Posterior vena cava (tissue), 2 donors: ENCODE measurements at places on chromosomes 12 and 14.
A peak's percentile ranks its signal among the peaks of the same experiment; 100 is the strongest.

DNA sequence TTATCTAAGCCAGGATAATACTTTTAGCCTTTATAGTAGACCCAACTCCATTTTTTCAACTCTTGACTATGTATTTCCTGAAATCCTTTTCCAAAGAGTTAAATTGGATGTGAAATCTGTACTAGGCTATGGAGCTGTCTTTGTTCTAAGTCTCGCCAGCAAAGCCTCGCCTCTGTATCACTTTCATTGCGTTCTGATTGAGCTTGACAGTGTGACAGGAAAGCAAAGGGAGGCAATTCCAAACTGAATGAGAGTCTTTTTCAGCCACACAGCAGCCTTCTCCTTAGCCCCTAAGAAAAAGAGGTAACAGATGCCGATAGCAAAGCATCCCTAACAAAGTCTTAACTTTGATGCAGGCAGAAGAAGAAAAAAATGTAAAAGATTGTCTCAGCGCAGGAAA lies 154.6 kb upstream of the OTX2 start:
- no peak for DNase-seq

GRCh38 chr14:89957791-89958190 lies 2.1 kb downstream of the TDP1 start:
- no peak for DNase-seq

DNA sequence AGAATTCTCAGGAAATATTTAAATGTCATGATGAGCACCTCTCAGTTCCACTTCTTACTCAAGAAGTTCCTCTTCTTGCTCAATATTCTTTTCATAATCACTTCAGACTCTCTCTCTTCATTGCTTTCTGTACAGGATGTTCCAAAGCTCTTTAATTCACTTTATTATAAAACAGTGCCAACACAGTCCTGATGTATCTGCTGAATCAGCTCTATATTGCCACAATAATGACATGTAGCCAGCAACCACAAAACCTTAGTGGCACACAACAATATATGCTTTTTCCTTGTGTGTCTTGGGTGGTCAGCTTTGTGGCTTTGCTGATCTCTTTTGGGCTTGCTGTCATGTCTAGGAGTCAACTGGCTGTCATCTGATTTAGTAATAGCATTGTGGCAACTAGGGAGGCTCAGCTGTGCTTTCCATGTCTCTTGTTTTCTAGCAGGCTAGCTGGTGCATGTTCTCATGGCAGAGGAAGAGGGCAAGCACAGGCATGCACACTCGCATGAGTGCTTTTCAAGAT lies 52.8 kb upstream of the SLC2A13 start:
- no peak for DNase-seq

- no peak for DNase-seq
These were observed 473.1 kb downstream of the ETNK1 start for GRCh38 chr12:23098110-23098509.

DNA sequence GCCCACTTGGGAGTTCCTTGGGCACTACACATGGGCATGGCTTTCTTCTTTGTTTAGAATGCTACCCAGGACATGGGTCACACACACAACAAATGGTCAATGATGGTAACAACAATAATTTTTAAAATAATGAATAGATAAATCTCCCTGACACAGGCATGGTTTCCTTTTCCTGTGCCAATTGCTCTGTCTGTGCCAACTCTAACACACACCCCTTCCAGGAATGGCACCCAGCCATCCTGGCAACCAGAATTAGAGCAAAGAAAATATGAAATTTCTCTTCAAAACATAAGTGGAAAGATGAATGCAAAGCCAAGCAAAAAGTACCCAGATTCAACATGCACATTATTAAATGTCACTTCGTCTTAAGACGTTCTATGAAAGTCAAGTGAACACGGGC lies 104.9 kb upstream of the SOX5 start:
- DNase-seq = no peak

DNA sequence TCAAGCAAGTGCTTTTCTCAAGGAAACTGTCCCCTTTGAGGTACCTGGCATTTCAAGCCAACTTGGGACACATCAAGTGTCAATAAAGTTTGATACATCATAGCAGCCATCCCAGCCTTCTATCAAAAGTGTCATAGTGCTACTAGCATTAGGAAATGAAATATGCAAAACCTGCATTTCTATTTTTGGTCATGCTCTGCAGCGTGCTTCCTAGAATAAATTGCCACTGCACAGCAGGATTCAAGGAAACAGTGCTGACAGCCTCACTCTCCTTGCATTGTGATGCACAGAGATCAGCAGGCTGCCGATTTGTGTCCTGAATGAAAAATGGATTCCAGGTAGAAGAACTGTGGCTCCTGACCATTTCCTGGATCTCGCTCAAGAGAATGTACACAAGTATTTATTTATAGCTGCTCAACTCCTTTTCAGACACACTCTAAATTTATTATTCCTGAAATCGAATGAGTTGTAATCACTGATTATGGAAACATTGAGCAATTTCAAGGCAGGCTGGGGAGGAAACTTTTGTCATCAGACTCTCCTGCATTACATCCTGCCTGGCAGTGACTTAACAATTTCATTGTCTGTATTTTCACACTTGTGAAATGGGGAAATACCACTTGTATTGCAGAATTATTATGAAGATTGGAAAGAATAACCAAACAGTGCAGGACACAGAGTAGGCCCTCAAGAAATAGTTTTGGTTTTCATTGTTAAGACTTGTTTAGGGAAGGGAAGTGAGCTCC lies 120.9 kb downstream of the SLC38A6 start:
- no peak for DNase-seq

GRCh38 chr12:52581481-52581880 lies 7.8 kb upstream of the KRT74 start:
- no peak for DNase-seq

DNA sequence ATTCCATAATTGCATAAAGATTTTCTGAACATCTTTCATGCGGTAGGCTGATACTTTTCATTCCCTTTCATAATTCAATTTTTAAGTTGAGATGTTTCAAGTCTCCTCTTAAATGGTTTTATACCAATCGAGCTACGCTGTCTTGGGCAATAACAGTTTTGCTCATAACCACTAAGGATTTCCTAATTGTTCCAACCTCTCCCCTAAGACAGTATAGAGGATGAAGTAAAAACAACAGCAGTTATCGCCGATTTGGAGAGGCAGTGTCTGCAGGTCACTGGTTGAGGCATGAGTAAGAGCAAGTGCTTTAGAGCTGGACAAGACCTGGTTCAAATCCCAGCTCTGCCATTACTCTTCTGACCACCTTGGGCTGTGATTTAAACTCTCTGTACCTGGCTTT lies 6.9 kb upstream of the MED13L start:
- no peak for DNase-seq

DNA sequence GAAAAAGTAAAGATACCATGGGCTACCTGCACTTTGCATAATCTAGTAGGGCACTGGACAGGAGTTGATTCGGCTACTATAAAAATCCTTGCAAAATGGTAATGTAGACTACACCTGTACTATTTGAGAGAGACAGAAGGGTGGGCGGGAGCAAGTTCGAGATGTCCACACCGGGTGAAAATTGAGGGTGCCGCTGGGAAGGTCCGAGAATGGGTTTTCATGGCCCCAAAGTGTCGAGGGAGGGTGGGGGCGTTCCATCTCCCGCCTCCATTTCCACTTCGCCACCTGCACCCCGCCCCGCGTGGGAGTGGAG lies 648 bp downstream of the SNX6 start:
- DNase-seq = no peak

GRCh38 chr14:105096206-105096875 lies 31.1 kb upstream of the GPR132 start:
- DNase-seq = peak; percentile 64

- DNase-seq = no peak
These were observed 15.2 kb downstream of the HPD start for GRCh38 chr12:121843236-121843982.

GRCh38 chr12:53159195-53159839 lies 21.2 kb upstream of the ZNF740 start:
- peak; percentile 95 for DNase-seq

DNA sequence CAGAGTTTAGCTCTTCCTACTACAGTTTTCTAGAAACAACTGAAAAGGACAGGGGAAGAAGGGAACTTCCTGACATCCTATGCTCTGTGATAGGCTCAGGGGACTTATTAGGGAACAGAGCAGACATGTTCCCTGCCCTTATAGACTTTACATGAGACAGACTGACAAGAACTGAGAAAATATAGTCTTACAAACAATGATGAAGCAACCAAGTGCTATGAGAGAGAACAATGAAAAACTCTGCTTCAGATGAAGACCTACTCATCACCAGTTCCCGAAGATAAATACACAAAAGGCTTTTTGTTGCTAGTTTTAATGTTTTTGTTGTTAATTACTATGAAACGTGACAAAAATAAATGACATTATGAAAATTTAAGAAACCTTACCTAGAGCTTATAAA lies 115.3 kb downstream of the SEC23A start:
- DNase-seq = no peak

GRCh38 chr14:77123381-77124325 lies 17.9 kb downstream of the ZDHHC22 start:
- DNase-seq = no peak

DNA sequence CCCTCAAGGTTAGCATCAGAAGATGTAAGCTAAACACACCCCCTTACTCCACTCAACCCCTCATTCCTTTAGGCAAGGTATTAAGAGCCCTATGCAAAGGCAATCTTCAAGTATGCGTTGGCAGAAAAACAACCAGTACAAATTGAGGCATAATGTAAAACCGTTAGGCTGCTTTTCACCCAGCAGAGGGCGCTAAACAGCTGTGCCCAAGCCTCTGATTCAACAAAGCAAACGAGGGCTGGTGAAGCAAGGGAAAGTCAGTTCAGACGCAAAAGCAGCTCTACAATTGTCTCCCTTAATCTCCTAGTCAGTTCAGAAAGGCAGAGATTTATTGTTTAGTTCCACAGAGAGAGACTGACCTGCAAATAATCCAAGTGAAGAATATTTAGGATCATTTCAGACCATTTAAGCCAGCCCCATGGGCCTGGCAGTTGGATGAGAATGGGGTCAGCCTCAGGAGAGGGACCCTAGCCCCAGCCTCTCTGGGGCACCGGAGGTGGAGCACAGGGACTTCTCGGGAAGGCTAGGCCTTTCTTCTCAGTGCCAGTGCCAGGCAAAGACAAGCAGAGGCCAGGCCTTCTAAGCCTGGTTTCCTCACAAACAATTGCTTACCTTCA lies 23.5 kb downstream of the DCAF5 start:
- DNase-seq = peak; percentile 85

DNA sequence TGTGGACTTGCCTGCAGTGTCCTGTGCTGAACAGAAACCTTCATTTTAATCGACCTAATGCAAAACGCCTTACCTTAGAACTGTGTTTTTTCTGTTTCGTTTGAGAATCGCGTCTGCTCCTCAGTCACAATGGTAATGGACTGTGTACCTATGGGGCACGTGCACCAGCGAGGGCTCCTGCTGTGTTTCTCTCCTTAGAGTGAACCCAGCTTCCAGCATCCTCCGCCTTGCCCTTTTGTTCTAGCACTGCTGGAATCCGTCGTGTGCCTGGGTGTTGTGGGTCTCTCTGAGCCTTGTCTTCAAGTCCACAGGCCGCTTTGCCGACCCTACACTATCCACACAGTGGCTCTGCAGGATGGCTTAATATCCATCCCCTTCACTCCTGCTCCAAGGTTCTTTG lies 3.6 kb downstream of the AMN start:
- DNase-seq = no peak

GRCh38 chr14:80567905-80568536 lies 356.7 kb upstream of the DIO2 start:
- DNase-seq = no peak

DNA sequence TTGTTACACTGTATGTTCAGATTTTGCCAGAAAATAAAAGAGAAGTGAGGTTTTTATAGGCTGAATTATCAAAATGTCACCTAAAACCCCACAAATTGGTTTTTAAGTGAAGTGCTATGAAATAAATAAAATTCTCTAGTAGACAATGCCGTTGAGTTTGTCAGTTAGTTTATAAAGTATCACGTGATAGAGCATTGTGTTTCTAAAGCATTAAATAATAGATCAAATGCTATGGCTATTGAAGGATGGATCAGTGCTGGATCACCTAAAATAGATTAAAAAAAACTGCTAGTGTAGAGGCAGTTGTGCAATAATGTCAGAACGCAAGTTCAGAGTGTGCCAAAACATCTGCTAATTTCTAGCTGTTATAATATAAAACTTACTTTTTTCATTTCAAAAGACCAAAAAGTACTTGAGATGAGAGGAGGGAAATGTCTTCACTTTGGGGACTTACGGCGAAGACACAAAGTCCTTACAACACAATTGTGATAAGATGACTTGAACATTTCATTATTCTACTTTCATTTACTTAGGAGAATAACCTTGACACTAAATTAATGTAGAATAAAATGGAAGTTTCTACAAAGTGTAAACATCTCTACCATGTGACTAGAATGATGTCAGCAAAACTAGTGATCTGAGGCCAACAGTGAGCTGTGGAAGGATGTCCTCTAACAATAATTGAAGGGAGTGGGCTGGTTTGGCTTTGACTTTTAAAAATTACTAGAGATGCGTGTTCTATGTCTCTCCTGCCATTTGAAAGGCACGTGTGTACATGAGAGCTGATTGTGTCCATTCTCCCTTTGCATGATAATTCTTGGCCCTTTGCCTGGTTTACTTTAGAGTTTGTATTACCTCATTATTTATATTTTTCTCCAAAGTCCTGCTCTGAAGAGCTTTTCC lies 154.4 kb upstream of the PDE3A start:
- no peak for DNase-seq
